ENCODE measurements at places on chromosomes 2 and 18.

GRCh38 chr2:214233164-214233563 lies 177.7 kb upstream of the VWC2L start:
- no peak for DNase-seq

DNA sequence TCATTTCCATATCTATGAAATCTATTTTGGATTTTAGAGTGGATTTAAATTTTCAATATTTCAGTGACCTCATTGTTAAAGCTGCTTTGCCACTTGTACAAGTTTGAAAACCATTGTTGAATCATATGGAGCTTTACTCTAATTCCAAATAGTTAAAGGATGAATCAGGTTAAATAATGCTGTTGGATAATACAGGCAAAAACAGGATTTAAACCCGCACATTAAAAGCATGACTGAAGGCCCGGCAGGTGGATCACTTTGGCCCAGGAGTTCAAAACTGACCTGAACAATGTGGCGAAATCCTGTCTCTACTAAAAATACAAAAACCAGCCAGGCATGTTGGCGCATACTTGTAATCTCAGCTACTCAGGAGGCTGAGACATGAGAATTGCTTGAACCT lies 68.3 kb downstream of the RIF1 start:
- DNase-seq: no peak

DNA sequence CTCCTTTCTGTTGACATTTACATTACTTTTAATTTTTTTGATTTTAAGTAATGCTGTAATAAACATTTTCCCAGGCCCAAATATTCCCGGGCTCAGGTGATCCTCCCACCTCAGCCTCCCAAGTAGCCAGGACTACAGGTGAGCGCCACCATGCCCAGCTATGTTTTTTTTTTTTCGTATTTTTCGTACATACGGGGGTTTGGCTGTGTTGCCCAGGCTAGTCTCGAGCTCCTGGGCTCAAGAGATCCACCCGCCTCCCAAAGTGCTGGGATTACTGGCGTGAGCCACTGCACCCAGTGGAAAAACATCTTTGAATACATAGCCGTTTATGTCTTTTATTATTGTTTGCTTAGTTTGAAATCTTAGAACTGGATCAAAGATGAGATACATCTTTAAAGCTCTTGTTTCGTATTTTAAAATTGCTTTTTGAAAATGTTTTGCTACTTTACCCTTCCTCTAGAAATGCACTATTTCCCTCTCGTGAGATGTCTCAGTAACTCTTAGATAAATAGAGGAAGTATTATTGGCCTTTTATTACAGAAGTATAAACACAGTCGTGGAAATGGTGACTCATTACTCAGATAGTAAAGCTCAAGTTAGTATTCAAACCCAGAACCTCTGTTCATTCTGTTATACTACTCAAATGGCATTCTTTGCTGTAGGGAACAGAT lies 2.4 kb downstream of the SMCHD1 start:
- no peak for DNase-seq

GRCh38 chr18:44945888-44946401 lies 265.3 kb downstream of the SETBP1 start:
- DNase-seq: no peak

GRCh38 chr2:58680755-58681310 lies 439.7 kb upstream of the FANCL start:
- no peak for DNase-seq

- DNase-seq: no peak
Observed at GRCh38 chr2:63817382-63817781, 24.3 kb upstream of the UGP2 start.

GRCh38 chr2:39697454-39697853 lies 31.7 kb downstream of the TMEM178A start:
- DNase-seq: no peak

DNA sequence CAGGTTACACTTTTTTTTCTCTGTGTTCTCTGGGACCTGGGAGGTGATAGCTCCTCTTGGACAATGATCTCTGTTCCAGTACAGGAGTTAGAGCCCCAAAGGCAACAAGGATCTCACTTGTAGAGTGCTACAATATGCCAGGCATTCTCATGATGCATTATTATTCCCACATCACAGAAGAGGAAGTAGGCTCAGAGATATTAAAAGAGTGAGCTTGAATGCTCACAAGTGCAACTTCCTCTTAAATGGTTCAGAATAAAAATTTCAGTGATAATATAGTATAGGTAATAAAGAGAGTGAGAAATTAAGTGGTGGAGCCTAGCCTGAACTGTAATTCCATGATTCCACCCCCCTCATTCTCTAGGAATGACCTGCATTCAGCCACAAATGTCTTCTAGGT lies 21.4 kb downstream of the POLE4 start:
- no peak for DNase-seq

- no peak for DNase-seq
Observed at GRCh38 chr2:10520926-10521325, 72.8 kb upstream of the ODC1 start.

DNA sequence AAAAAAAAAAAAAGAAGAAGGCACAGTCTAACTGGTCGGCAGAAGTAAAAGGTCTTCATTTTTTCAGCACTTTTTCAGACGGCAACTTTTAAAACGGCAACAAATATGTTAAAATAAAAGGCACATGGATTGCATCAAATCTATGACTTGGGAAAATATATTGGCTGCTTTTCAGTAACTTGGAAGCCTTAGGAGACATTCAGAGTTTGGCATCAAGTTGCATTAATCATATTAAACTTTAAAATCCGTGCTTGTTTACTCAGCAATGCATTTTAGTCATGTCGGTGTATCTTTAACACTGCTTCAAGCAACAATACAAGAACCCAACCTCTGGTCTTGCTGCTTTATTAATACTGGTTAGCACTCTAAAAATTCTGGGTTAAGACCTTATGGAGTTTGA lies 111.1 kb downstream of the MEP1B start:
- no peak for DNase-seq

DNA sequence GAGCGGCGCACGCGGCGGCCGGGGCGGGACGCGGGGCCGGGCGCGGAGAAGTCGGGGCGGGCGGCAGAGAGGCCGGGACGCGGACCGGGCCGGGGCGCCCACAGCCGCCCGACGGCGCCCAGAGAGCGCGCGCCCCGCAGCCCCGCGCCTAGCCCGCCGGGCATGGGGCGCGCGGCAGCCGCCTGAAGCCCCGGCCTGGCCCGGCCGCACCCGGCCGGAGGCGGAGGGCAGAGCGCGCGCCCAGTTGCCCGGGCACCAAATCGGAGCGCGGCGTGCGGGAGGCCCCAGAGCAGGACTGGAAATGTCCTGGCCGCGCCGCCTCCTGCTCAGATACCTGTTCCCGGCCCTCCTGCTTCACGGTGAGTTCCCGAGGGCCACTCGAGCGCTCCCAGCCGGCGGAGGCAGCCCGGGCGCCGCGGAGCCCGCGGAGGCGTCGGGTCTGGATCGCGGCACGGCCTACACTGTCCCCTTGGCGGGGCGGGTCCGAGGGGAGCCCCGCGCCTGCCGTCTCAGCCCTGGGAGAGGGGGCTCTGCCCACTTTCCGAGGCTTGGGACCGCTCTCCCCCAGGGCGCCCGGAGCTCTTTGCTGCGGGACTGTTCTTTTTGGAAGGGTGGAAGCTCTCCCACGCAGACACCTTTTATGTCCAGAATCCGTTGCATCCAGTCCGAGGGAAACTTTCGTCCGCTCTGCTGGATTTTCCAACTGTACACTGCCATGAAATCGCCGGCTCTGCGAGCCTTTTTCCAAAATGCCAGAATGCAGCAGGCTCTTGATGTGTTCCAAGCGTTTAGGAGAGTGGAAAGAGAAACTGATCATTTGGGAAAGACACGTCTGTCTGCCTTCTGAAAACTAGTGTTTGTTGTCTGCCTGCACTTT lies 484 bp downstream of the APCDD1 start:
- no peak for DNase-seq

GRCh38 chr18:76827205-76828200 lies 5.1 kb downstream of the ZNF236 start:
- no peak for DNase-seq

GRCh38 chr2:61994531-61994930 lies 89.1 kb downstream of the COMMD1 start:
- DNase-seq: no peak

GRCh38 chr2:219405451-219405850 lies 12.7 kb upstream of the DES start:
- no peak for DNase-seq

- DNase-seq: no peak
Observed at GRCh38 chr2:50647381-50647780, 384.6 kb downstream of the NRXN1 start.

DNA sequence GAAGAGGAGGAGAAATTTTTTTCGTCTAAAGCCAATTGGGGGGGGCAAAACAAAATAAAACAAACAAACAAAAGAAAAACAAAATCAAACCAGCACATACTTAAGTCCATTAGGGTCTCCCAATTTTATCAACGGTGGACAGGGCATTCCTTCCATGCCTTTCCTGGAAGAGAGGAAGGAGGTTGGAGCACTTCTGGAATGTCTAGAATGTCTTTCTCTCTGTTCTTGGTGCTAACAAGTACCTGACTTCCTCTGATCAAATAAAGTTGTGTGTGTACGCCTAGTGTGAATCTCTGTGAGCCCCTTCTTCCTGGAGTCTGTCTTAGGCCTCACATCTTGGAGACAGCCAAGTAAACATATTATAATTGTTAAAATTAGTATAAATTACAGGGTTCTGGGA lies 399.0 kb upstream of the LRRTM1 start:
- no peak for DNase-seq

DNA sequence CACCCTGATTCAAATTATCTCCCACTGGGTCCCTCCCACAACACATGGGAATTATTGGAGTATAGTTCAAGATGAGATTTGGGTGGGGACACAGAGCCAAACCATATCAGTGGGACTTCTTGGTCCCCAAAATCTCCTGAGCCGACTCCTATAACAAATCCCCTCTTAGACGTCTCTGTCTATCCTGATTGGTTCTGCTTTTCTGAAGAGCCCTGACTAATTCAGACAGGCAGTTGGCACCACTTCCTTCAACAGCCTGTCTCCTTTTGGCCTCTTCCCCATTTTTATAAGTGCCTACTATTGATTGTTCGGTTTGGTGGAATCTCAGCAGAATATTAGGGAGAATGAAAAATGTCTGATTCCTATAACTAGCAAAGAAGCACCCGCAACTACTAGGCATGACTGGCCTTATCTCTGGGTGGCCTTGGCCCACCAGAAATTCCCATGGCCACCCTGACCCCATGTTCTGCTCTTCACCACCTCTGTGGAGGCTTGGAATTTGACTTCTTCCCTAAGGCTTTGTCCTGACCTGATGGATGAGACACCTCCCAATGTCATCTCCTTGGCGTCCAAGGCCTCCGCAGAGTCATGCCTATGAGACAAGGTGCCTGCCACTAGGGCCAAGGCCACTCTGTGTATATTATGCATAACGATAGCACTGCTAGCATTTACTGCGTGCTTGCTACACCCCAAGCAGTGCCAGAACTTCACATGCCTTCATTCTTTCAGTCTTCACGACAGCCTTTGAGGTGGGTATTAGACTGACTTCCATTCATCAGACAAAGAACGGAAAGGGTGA lies 218.9 kb upstream of the COPS8 start:
- DNase-seq: no peak

- DNase-seq: no peak
Observed at GRCh38 chr2:30871980-30872789, 64.9 kb upstream of the CAPN13 start.

- DNase-seq: no peak
Observed at GRCh38 chr2:95122197-95122551, 566 bp upstream of the MRPS5 start.

- DNase-seq: peak; percentile 69
Observed at GRCh38 chr2:96116879-96117533, 635 bp upstream of the ADRA2B start.

DNA sequence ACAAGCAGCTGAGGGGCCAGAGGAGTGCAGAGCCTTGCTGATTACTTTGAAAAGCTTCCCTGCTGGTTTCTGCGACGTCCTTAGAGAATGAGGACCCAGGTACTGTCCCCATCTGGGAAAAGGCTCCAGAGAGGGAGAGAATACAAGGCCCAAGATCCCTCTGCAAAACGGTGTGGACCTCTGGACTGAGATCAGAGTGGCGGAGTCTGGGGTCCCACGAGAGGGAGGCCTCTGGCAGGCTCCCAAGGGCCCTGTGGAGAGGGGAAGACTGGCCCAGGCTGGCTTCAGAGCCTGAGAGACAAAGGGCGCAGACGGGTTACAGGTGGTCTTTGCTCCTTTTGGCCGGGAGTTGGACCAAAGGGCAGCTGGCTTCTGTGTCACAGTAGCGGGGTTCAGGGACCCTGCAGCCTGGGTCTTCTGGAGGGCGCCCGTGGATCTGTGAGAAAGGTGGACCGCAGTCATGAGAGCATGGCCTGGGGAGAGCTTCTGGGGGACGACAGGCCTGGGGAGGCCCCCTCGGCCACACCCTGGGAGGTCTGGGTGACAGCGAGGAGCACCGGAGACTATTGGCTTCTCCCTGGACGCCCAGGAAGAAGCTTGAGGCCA lies 805 bp downstream of the SNORC start:
- DNase-seq: no peak

- DNase-seq: no peak
Observed at GRCh38 chr2:16036951-16037350, 96.6 kb downstream of the MYCN start.

- DNase-seq: no peak
Observed at GRCh38 chr18:37396971-37397720, 168.5 kb downstream of the CELF4 start.

GRCh38 chr2:239831861-239832489 lies 193.2 kb downstream of the NDUFA10 start:
- no peak for DNase-seq

- DNase-seq: no peak
Observed at GRCh38 chr2:121501031-121501430, 29.6 kb upstream of the RNU4ATAC start.

- no peak for DNase-seq
Observed at GRCh38 chr2:216159646-216160045, 50.5 kb downstream of the XRCC5 start.

DNA sequence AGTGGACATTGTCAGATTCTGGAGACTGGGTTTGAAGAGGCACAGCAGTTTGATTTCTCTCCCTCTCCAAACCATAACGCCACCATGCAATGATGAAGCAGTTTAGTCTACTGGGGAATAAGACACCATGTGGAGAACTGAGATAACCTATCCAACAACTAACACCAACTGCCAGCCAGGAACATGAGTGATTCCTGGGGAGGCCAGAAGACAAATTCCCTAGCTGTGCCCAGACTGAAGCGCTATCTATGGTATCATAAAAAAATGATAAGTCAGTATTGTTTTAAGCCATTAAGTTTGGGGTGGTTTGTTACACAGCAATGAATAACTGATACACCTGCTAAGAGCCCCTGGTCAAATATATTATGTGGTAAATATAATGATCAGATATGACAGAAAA lies 129.3 kb downstream of the EXOC6B start:
- DNase-seq: no peak

DNA sequence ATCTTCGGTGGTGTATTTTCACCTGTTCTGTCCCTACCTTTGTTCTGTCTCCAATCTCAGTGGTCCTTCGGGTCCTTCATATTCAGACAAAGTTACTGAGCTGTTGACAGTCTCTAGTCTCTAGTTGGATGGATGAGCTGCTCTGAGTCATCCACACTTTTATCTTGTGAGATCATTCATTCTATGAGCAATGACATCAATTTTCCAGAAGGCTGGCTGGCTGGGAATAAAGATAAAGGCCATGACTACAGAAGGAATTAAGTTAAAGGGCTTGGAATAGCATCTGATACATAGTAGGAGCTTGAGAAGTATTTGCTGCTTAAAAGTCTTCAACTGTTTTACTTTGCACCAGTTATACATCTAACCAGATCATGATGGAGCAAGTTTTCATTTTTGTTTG lies 43.1 kb upstream of the SLC39A10 start:
- DNase-seq: no peak
